Stimulated activated CD4-positive, alpha-beta T cell treated with anti-CD3 and anti-CD28 coated beads, Interleukin-1b, Interleukin-23, amount 100 ng/mL, for 24 hours (primary cell): ENCODE measurements at places on chromosomes 16 and 17.

DNA sequence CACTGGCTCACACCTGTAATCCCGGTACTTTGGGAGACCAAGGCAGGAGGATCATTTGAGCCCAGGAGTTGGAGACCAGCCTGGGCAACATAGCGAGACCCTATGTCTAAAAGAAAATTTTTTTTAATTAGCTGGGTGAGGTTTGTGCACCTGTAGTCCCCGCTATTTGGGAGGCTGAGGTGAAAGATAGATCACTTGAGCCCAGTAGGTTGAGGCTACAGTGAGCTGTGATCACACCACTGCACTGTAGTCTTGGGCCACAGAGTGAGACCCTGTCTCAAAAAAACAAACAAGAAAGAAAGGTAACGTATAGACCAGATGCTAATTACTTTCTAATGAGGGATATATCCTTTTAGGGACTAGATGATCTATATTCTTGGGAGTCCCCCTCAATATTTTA is 8.1 kb downstream of the NOL11 start:
- DNase-seq = no peak

DNA sequence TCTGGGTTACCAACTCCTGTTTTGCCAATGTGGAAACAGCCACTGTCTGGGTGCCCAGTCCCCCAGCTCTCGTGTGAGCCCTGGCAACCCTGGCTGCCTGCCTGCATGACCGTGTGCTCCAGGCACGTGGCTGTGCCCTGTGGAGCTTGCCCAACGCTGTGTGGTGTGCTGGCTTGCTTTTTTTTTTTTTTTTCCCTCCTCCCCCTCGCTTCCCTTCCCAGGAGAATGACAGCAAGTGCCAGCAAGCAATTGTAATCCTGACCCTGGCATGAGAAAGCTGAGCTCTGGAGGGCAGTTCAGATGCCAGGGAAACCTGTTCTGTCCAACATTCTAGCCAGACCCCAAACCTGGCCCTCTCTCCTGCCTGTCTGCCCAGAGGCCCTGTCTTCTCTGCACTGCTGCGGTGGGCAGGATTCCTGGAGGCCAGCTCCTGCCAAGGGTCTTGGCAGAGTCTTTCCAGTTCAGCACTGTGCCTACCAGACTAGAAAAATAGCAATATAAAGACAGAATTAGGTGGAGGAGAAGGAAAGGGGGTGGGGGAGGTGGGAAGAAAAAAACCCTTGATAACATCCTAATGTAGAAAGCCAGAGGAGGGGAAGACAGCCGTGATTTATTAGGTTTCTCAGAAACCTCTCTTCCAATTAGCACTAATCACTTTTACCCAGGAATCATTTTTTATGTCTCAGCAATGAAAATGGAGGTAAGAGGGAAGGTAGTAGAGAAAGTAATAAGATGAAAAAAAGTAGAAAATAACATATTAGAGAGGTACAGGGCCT is 9.0 kb downstream of the HLF start:
- no peak for DNase-seq

DNA sequence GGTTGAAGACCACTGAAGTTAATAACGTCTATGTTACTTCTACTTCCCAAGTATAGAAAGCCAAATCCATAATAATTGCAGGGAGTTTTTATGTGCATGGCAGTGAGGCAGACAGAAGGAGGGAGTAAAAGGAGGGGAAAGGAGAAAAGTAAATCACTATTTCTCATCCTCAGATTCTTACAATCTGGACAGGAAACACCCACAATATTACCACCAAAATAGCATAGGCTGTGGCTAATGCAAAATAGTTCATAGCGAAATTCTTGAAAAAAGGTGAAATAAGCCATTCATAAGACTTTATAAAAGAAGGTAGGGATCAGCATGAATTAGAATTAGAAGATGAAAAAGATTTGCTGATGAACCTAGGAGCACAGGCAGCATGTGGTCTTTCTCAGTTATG is 128.1 kb downstream of the KCNJ2 start:
- DNase-seq = no peak

DNA sequence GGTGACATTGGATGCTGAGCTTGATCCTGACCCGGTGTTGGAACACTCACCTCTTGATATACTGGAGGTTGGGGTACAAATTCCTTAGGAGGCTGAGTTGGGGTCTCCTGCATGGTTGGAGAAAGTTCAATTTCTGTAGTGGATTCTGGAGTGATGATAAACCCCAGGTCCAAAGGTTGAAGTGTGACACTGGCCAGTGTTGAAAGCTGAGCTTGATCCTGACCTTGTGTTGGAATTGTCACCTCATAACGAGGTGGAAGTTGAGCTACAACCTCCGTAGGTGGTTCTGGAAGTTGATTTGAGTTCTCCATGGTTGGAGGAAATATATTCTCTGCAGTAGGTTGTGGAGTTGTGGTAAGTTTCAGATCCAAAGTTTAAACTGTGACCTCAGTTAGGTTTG is 21.2 kb downstream of the RDM1 start:
- DNase-seq = no peak

- DNase-seq = no peak
Measured at GRCh38 chr17:58531661-58532554, 17.5 kb upstream of the MTMR4 start.

- DNase-seq = no peak
Measured at GRCh38 chr16:24626256-24626655, 86.9 kb downstream of the RBBP6 start.

DNA sequence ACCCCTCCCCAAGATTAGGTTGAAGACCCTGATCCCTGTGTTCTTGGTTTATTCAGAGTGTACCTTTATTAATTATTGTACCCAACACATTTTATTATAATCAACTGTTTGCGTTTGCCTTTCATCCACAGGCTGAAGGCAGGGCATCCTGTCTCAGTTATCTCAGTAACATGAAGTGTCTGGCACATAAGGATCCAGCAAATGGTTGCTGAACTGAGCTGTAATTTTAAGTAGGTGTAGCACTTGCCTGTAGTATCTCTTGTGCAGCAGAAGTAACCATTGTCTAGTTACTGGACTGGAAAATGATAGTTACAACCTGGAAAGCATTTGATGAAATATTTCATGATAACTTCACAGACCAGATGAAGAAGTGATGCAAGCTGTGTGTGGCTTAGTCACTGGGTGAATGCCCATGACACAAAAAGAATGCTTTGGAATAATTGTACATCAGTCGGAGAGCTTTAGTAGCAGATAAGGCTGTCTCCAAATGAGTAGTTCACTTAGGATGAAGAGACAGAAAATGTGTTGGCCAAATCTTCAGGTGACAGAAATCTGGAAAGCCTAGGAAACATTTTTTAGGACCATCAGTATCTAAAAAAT is 56.6 kb downstream of the ESRP2 start:
- DNase-seq = no peak

GRCh38 chr16:83779886-83780285 is 27.9 kb upstream of the HSBP1 start:
- no peak for DNase-seq

- no peak for DNase-seq
Measured at GRCh38 chr17:6567528-6568183, 11.3 kb upstream of the PITPNM3 start.

- no peak for DNase-seq
Measured at GRCh38 chr17:14359163-14360020, 58.5 kb downstream of the HS3ST3B1 start.

- no peak for DNase-seq
Measured at GRCh38 chr17:31568539-31568938, 177.1 kb downstream of the RAB11FIP4 start.

DNA sequence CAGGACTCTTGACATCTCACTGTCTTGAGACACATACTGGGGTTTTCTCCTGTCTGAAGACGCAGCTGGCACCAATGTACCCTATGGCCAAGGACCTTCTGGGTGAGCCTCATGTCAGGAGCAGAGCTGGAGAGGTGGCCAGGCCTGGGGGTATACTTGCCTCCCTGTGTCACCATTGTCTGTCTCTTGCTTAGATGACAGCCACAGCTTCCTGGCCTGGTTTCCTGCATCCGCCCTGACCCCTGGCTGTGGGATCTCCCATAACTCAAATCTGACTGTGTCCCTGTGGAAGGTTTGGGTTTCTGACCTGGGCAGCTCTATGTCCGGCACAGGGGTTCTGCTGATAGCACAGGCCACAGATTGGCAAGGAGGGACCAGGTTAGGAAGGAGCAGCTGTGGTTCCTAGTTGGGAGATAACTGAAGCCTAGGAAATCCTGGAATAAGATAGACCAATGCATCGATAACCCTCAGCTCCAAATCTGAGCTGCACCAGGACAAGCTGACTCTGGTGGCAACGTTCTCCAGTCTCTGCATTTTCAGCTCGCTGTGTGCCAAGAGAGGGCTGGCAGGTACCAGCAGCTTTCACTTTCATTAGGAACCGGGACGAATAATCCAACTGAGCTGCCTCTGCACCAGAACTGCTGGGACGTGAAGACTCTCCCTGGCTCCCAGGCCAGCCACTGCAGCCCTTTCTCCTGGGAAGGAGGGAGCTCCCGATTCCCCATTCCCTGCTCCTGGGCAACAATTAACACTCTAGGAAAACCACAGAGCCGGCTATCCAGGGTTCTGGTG is 5.0 kb downstream of the DEXI start:
- DNase-seq = no peak

DNA sequence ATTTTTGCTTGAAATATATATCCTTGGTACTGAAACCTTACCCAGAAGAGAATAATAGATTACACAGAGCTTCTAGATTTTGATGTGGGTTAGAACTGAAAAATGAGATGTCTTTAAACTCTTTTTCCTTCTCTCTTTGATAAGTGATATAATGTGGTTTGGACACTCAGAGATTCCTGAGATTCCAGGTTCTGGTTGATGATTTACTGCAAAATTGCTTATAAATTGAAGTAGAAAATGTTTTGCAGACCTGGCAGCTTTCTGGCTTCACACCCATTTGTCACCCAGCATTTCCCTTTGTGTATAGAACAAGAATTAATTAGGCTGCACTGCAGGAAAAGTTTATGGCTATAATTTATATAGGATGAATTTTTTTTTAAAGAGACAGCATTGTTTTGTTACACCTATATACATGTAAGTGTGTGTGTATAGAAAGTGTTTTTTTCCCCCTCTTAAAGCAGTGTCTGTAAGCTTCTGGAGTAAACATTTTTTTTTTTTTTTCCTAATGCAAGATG is 23.5 kb downstream of the AATF start:
- no peak for DNase-seq

GRCh38 chr16:15757077-15757386 is 99.8 kb downstream of the MYH11 start:
- DNase-seq = no peak

- DNase-seq = no peak
Measured at GRCh38 chr17:83091257-83092141, 12.1 kb downstream of the METRNL start.

DNA sequence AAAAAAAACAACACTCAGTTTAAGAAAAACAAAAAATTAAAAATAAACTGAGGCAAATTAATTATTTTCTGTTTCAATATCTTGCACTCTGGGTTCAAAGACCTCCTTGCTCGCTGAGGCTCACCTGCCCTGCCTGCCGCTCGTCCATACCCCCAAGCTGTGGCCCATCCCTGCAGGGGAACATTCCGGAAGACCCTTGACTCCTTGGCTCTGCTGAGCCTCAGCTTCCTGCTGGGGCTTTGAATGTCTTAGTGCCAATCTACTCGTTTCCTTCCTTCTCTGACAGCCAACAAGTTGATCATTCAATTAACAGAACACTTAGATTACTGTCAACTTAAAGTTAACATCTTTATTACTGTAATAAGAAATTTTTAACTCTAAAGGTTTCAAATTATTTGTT is 24.3 kb downstream of the G6PC1 start:
- no peak for DNase-seq

- no peak for DNase-seq
Measured at GRCh38 chr16:65229191-65229662, 107.4 kb upstream of the CDH11 start.

GRCh38 chr17:4453812-4454591 is 20.3 kb downstream of the SPNS3 start:
- no peak for DNase-seq

DNA sequence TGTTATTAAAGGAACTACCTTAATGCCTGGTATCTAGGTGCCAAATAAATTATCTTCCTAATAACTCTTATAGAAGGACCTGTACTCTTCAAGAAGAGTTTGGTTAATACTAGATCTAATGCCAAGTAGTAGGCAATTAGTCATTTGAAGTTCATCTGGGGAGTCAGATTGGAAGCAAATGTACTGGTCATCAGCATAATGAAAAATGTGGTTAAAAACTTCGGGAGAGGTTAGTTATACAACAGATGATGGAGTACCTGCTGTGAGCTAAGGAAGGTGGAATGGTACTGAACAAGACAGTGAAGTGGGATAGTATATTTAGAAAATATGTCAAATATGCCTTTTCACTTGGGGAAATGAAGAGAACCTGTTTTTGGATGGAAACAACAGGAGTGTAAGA is 49.2 kb downstream of the TNRC6A start:
- no peak for DNase-seq

DNA sequence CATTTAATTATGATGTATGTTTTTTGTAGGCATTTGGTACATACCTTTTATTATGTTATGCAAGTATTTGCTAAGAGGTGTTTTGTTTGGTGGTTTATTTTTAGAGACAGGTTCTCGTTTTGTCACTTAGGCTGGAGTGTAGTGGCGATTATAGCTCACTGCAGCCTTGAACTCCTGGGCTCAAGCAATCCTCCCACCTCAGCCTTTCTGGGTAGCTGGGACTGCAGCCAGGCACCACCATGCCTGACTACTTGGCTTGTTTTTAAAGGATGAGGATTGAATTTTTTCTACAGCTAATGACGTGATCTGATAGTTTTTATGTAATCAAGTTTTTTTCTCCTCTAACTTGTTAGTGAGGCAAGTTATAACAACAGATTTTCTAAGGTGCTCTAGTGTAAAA is 199.6 kb downstream of the SPECC1 start:
- no peak for DNase-seq

DNA sequence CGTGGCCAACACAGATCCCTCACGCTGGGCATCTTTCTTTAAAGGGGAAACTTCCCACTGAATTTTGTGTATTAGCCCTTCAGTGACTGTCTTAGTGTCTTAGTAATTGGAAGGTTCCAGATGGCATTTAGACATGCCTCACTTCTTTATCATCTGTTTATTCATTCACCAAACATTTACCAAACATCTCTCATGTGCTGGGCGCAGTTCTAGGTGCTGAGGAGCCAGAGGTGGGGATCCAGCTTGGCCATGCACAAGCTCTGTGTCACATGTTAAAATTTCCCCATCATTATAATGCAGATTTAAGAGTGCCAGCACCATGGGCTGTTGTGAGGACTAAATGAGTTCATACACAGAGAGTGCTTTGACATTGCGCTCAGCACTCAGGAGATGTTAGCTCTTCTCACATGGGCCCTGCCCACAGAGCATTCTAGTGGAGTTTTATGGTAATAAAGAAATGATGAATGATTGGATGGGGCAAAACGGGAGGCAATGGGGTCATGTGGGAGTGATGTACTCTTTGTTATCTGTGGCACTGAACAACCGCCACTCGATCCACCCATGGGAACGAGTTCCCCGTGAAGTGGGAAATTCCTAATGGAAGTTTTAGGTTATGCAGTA is 119.7 kb downstream of the SNX29 start:
- DNase-seq = no peak

GRCh38 chr16:77406680-77407079 is 28.2 kb downstream of the ADAMTS18 start:
- no peak for DNase-seq
